ENCODE measurements at places on chromosomes 1 and 21. TPM values are rescaled to one million over a fixed set of nuclear protein-coding genes. Genes with fewer than 3 reads are reported as not detected.
A peak's percentile ranks its signal among the peaks of the same experiment; 100 is the strongest.

NFASC gene
- 11.3 TPM for total RNA-seq

LCE2A gene
- total RNA-seq: not detected

HHAT gene
- 0.95 TPM for total RNA-seq

DNA sequence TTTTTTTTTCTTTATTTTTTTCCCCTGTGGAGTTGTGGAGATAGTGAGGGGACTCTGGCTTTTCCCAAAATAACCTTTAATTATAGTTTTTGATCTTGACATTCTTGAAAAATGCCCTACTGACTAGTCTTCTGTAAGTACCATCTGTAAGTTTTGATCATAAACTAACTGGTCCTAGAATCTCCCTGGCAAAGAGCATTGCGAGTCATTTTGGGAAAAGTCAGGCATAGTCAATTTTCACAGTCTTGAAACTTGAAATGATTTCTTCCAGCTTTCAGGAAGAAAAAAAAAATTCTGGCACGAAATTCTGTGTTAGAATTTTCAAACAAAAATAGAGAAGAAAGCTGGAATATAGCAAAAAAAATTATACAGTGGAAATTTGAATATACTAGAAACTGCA lies 181.2 kb upstream of the SNX7 start:
- DNase-seq: no peak

GRCh38 chr1:228901936-228902681 lies 166.8 kb downstream of the RHOU start:
- no peak for DNase-seq

GRCh38 chr1:168279253-168279652 lies 1.4 kb upstream of the TBX19 start:
- DNase-seq: no peak

DNA sequence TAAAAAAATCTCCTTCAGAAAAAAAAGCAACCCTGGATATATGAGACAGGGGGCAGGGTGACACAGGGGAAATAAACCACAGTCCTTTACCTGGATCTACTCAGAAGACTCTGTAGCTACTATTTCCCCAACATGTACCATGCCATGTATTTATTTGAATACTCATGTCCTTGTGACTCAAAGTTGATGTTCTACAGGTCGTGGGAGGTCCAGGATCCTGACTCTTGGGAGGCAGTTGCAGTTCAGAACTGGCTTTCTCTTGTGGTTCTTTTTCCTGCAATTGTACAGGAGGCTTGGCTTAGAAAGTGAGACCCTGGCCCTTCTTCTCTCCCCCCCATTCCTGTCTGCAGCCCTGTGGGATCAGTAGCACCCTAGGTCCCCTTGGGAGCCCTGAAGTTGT lies 5.8 kb upstream of the IL24 start:
- DNase-seq: no peak

DNA sequence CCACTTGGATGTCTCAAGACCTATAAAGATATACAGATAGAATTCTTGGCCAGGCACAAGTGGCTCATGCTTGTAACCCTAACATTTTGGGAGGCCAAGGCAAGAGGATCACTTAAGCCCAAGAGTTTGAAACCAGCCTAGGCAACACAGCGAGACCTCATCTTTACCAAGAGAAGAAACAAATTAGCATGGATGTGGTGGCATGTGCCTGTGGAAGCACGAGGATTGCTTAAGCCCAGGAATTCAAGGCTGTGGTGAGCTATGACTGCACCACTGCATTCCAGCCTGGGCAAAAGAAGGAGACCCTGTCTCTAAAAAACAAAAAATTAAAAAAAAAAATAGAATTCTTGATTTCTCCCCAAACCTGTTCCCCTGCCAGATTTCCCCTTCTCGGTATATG lies 8.3 kb downstream of the ASAP3 start:
- no peak for DNase-seq

- peak; percentile 52 for DNase-seq
Measured at GRCh38 chr1:29237129-29237821, 953 bp downstream of the PTPRU start.

DNA sequence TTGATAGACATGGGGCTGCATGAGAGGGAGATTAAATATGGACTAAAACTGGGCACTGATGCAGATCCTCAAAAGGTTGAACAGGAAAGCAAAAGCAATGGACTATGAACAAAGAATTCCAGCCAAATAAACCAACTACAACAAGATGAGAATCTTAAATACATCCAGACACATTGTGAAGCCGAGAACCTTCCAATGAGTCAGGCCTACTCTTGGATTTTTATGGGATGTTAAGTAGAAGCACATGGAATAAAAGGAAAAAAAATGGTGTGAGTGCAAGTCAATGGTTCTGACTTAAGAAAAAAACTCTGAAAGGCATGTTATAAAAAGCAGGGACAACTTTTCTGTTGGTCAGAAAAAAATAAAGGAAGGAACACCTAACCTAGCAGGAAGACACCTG lies 227.2 kb downstream of the DPYD start:
- DNase-seq: no peak

DNA sequence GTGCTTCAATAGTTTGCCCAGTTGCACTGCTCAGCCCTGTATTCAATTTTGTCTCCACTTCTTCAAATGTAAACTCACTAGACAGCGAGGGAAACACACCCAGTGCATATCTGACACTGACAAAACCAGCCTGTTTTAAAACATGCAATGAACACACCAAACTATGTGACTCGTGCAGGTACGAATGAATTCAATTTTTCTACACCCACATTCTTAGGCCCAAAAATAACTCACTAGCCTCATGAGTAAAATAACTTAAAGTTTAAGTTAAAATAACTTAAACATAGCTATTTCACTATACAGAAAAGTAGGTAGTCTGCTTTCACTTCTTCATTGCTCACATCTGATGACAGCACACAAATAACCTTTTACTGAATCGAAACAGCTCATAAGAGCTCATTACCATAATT lies 21.1 kb downstream of the TTC13 start:
- no peak for DNase-seq

GRCh38 chr1:19596065-19596713 lies 47.9 kb upstream of the NBL1 start:
- DNase-seq: no peak

Data from heart right ventricle (tissue), 16 donors.